ENCODE measurements at places on chromosomes 4 and X. TPM values are rescaled to one million over a fixed set of nuclear protein-coding genes. Genes with fewer than 3 reads are reported as not detected.

UGT2B11 gene
- not detected for polyA plus RNA-seq

SLC10A7 gene
- polyA plus RNA-seq = 4.0 TPM

SRPX gene
- 108 TPM for polyA plus RNA-seq

TENM3 gene
- 0.82 TPM for polyA plus RNA-seq

AVPR2 gene
- polyA plus RNA-seq = 1.3 TPM

VSIG1 gene
- polyA plus RNA-seq = 0.04 TPM

All from ovary (tissue), 10 donors.